ENCODE measurements at places on chromosomes 12 and 14.

GRCh38 chr14:55124774-55125386 is 4.2 kb upstream of the LGALS3 start:
- no peak for DNase-seq

- DNase-seq: no peak
Observed at GRCh38 chr12:26773313-26774104, 59.5 kb downstream of the ITPR2 start.

- no peak for DNase-seq
Observed at GRCh38 chr12:115294453-115295133, 610.6 kb upstream of the TBX3 start.

- DNase-seq: no peak
Observed at GRCh38 chr12:1801303-1801975, 18.9 kb upstream of the LRTM2 start.

GRCh38 chr12:94269316-94269999 is 121.1 kb downstream of the PLXNC1 start:
- DNase-seq: no peak

- DNase-seq: peak; percentile 53
Observed at GRCh38 chr12:107134558-107134957, 41.2 kb upstream of the CRY1 start.

- DNase-seq: peak; percentile 49
Observed at GRCh38 chr14:63899953-63900352, 47.1 kb downstream of the SYNE2 start.

DNA sequence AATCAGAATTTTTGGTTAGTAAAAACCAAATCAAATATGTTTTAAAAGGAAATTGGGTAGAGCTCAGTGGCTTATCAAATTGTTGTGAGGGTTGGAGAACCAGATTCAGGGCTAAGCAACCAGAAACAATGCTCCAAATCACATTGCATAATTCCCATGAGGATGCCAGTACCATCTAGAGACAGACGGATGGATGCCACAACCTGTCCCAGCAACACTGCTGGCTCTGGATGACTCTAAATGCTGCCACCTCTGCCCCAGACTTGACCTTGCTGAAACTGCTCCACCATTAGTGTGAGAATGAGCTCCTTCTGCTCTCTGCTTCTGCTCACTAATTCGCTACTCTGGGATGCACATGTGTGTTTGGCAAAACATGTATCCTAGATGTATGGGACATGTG is 43.9 kb downstream of the FRS2 start:
- no peak for DNase-seq

- no peak for DNase-seq
Observed at GRCh38 chr14:77270361-77271112, 469 bp downstream of the NGB start.

GRCh38 chr12:25960961-25961360 is 2.5 kb downstream of the RASSF8 start:
- no peak for DNase-seq

GRCh38 chr14:100567009-100567876 is 20.0 kb downstream of the BEGAIN start:
- DNase-seq: no peak

GRCh38 chr14:97724265-97724731 is 927.1 kb downstream of the VRK1 start:
- DNase-seq: no peak

- no peak for DNase-seq
Observed at GRCh38 chr12:104122298-104122697, 15.7 kb downstream of the NFYB start.

GRCh38 chr12:59382282-59383078 is 213.3 kb upstream of the SLC16A7 start:
- DNase-seq: no peak

DNA sequence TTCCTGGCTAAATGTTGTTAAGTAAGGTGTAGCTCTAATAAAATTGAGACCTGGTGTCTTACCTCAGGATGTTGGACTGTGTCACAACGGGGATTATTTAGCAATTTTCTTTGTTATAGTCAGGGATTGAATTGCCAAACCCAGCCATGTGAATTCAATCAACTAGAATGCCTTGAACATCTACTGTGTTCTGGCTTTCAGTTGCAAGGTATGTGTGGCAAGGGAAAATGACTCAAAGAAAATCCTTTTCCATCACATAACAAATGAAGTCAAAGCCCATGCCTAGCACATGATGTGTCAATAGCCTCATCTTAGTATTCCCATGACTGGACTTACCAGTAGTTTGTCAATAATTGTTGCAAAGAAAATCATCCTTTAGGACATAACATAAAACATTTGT is 519.8 kb upstream of the FLRT2 start:
- no peak for DNase-seq

- DNase-seq: no peak
Observed at GRCh38 chr12:28235985-28236384, 45.7 kb downstream of the CCDC91 start.

DNA sequence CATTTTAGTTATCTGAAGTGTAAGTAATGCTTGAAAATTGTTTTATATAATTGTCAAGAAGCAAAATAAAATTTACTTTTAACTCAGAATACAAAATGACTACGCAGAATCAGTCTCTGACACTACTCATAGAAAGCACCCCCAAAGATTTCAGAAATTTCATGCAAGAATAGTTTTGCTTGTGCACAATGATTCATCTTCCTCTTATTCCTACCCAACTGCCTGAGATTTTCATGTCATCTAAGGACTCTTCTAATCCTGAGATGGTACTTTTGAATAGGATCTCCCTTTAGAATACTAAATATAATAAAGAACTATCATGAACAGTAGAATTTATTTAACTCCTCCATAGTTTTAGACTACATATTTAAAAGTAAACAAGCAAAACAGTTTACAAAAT is 485.3 kb upstream of the MGAT4C start:
- DNase-seq: no peak

GRCh38 chr12:49661191-49661590 is 37.8 kb downstream of the PRPF40B start:
- no peak for DNase-seq

DNA sequence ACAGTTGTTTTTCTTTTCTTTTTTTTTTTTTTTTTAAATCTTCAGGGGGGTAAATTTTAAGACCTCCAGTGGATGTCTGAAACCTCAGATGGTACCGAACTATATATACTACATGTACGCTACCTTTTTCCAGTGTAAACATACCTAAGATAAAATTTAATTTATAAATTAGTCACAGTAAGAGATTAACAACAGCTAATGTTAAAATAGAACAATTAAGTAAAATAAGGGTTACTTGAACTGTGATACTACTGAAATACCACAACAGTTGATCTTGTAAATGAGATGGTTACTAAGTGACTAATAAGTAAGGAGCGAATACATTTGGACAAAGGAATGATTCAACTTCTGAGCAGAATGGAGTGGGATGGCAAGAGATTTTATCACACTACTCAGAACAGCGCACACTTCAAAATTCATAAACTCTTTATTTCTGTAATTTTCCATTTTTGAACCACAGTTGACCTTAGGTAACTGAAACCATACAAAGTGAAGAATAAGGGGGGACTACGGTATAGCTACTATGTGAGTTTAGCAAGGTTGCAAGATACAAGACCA is 80.5 kb upstream of the PCED1B start:
- no peak for DNase-seq

- DNase-seq: no peak
Observed at GRCh38 chr14:70624972-70625371, 16.7 kb upstream of the TTC9 start.

DNA sequence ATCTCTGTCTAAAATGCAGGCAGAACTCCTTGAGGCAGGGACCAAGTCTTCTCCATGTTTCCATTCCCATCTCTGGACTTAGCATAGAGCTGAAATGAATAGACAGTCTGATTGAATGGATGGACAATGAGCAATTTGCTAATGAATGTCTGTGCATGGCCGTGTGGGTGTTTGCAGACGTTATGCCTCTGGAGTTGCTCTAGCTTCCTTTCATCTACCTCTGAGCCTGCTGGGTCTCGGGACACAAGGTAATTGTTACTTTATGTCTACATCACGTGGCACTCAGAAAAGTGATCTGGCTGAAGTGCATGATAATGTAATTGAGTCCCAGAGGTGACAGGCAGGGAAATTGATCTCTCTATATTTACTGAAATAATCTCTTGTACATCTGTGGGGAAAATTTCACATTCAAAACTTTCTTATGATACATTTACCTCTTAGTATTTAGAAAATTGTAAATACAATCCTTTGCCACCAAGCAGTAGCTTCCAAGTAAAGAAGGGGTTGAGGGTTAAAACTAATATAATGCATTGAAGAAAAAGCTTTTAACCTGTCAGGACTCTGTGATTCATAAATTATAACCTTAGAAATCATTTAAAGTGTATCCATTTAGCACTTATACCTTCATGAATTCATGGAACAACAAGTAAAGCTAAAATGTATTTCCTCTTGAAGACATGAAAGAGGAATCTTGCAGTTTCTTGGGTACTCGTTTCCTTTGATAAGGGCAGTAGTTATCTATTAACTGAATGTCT is 424.1 kb downstream of the APAF1 start:
- DNase-seq: no peak

DNA sequence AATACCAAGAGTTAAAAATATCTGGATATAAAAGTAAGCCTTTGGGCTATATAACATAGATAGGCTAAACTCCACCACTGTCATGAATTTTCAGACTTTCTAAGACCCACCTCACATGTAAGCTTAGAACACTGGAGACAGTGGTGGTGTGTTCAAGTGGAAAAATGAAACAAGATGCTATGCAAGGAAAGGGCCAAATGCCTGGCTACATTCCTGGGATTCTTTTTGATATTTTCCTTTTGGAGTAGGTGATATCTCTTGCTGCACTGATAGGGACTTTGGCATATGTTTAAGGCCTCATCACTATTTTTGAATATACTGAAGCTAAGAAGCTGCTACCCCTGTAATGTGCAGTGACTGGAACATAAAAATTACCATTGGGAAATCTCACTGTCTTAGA is 341.3 kb downstream of the SLC16A7 start:
- DNase-seq: no peak

GRCh38 chr12:57592551-57593165 is 1.7 kb downstream of the PIP4K2C start:
- DNase-seq: no peak

DNA sequence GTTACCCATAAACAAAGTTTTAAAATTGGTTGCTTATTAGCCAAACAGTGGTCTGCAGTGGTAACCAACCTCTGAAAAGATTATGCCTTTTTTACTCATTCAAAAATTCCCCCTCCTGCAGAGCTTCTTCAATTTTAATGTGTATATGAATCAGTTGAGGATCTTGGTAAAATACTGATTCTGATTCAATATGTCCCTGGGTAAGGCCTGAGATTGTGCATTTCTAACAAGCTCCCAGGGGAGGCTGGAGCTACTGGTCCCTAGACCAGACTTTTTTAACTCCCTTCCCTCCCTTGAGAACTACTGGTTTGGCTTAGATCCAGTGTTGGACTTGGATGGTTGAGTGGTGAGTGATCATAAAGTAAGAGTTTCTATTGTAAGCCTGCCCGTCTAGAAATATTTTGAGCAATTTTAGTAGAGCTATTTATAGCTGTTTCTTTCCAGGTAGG is 90.2 kb downstream of the FUT8 start:
- DNase-seq: no peak

DNA sequence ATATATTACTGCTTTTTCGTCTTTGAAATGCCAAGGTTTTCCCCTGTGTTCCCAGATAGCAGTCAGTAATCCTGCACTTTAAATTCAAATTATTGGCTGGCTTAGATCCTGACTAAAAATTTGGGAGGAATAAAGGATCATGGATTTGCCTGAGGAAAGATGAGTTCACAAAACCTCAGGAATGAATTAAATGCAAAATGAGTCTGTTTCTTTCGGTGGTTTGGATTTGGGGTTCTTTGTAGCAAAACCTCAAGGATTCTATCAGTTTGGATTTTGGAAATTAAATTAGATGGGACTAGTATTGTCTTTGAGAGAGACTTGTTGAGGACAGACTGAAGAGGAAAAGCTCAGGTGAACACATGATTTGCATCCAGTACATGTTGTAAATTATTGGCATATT is 36.1 kb downstream of the PPFIBP1 start:
- no peak for DNase-seq

- DNase-seq: peak; percentile 28
Observed at GRCh38 chr12:122681814-122682213, 21.3 kb downstream of the HCAR2 start.

DNA sequence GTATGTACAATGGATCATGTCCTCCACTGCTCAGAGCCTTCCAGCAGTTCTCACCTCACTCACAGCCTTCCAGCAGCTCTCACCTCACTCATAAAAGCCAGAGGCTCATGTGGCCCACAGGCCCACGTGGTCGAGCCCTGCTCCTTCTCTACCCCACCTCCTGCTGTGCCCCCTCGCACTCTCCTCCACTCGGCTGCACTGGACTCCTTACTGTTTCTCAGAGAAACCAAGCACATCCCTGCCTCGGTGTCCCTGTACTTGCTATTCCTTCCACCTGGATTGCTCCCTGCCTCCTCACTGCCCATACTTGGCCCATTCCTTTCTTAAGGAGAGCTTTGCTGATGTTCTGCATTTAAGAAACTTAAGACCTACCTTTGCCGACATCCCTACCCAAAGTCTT is 219.7 kb downstream of the ZFP36L1 start:
- DNase-seq: no peak

DNA sequence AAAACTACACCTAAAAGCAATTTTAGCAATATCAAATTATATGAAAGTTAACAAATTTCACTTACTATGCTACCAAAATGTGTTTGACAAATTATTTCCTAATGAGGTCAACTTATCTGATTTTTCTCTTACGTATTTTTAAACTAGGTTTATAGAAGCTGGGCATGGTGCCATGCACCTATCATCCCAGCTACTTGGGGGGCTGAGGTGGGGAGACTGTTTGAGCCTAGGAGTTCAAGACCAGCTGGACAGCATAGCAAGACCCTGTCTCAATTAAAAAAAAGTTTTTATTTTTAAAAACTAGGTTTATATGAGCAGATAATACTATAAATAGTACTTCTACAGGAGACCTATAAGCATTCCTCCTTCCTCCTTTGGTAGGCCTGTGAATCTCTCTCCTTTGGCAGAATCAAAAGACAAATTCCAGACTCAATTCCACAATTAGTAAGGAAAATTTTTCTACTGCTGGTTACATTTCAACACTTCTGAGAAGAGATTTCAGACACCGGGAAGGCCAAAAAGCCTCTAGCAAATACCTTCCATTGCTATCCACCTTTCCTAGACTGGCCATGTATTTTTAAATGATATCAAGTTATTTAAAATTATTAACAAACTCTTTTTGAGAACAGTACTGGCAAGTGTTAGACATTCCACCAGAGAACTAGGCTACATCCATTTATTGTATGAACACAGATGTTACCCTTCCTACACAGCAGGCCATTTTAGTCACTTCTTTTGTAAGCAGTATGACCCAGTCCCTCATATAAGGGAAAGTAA is 34.4 kb downstream of the CDK17 start:
- DNase-seq: no peak
